Effector CD4-positive, alpha-beta T cell (primary cell): ENCODE measurements at places on chromosomes 13 and 19.

DNA sequence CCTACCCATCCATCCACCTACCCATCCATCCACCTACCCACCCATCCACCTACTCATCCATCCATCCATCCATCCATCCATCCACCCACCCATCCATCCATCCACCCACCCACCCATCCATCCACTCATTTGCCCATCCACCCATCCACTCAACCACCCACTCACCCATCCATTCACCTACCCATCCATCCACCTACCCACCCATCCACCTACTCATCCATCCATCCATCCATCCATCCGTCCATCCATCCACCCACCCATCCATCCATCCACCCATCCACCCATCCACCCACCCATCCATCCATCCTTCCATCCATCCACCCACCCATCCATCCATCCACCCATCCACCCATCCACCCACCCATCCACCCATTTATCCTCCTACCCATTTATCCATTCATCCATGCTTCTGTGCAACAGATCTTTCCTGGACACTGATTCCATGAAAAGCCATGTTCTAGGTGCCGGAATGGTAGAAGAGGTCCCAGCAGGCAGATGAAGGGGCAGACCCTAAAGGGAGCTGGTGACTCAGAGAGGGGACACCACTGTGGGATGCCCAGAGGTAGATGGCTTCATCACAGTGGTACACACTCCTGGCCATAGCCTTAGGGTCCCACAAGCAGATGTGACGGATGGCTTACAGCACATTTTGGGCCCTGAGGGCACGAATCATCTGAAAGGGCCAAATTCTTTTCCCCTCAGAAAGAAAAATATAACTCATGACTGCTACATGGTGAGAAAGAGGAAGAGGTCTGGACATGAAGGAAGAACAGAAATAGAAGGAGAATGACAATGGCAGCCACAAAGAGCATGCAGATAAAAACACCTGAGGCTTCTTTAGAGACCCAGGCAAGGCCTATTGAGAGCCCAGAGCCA lies 76.0 kb downstream of the KCTD15 start:
- DNase-seq = no peak

DNA sequence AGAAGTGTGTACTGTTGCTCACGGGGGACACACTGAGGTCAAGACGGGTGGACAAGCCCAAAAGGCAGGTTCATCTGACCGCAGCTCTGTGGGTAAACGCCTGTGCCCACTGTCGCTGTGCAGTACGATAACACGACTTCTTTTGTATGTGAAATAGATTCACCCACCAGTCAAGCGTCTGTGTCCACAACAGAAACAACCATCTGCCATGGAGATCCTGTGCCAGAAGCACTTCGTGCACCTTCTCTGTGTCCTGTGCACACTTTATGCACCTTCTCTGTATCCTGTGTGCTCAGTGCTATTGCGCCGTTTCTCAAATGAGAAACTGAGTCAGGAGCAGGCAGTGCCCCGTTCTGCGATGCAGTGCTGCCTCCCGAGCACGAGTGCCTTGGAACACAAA lies 138.9 kb downstream of the ATP11A start:
- no peak for DNase-seq

- no peak for DNase-seq
Measured at GRCh38 chr13:31755803-31756212, 16.5 kb downstream of the RXFP2 start.

GRCh38 chr13:26919311-26919710 lies 158.7 kb upstream of the GPR12 start:
- DNase-seq = no peak

GRCh38 chr19:6861683-6862286 lies 25.6 kb upstream of the ADGRE1 start:
- no peak for DNase-seq

GRCh38 chr13:93023929-93024328 lies 202.7 kb upstream of the GPC6 start:
- no peak for DNase-seq

GRCh38 chr19:41720103-41720502 lies 11.7 kb downstream of the CEACAM5 start:
- no peak for DNase-seq

- DNase-seq = no peak
Measured at GRCh38 chr13:73417012-73417615, 358.3 kb downstream of the KLF5 start.

DNA sequence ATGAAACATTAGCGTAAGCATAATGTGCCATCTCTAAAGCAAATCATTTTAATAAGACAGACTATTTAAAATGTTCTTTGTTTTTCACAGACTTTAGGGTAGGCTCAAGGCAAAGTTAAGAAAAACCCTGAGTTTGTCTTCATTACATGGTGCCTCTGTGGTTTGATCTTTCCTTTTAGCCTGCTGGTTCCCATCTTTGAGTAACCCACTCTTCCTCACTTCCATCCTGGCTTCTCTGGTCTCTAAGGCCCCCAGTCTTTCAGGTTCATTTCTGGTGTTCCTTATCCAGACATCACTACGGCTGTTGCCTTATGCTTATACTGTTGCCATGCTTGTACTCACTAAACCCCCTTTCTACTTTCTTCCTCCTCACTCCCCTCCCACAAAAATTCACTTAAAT lies 38.4 kb downstream of the DACH1 start:
- no peak for DNase-seq

DNA sequence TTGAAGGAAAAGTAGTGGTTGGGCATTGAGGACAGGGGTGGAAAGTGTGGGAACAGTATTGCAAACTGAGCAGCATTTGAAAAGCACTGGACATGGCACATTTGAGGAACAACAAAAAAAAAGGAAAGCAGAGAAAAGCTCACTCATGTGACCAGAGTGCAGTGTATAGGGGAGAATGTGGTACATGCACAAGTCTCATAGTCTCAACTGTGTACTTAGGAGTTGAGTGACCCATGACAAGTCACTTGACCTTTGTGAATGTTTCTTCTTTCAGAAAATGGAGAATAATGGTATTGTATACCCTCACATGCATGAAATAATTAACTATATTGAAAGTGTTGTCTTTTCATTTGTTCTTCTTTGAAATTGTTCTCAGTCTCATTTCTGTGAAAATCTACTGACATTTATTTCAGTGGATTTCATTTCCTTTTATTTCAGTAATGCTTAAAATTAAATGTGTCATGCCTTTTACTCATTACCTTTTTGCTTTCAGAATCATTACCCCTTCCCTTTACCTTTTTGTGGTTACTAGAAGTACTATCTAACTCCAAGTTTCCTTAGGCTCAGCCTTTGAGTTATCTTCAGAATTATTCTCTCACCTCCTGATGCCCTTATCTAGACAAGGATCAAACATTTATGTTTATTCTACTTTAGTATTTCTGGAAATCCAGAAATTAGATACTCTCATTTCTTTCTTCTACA lies 79.1 kb upstream of the MLNR start:
- no peak for DNase-seq

GRCh38 chr13:69683921-69684686 lies 423.5 kb upstream of the ATXN8OS start:
- no peak for DNase-seq

DNA sequence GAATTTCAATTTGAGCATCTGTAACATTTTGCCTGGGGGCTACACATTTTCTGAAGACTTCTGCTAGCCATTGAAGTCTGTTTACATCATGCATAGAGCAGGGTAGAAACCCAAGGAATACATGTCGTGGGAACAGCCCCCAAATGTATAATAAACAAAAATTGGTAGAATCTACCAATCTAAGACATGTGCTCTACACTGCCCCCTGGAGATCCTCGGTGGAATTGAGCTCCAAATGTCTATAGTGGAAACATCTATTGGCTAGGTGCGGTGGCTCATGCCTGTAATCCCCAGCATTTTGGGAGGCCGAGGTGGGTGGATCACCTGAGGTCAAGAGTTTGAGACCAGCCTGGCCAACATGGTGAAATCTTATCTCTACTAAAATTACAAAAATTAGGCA lies 57.3 kb downstream of the MBD3L2B start:
- peak; percentile 8 for DNase-seq

- DNase-seq = no peak
Measured at GRCh38 chr19:33098055-33098534, 17.1 kb downstream of the GPATCH1 start.

- DNase-seq = no peak
Measured at GRCh38 chr13:33310245-33311038, 24.9 kb upstream of the STARD13 start.

DNA sequence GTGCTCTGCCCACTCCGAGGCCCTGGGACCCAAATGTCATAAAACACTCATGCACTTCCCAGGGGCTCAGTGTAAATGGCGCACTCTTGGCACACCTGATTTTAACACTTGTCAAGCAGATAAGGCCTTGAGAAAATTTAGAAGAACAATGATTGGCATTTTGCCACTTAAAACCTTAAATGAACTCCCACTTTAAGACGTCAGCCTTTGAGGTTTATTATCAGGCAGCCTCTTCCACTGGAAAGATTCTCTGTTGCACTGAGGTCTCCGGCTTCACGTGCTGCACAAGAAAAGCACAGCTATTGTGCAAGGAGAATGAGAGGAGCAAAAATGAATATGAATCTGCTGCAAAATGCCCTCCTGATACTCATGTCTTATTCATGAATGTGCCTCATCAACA lies 38.5 kb upstream of the ATP11A start:
- no peak for DNase-seq

DNA sequence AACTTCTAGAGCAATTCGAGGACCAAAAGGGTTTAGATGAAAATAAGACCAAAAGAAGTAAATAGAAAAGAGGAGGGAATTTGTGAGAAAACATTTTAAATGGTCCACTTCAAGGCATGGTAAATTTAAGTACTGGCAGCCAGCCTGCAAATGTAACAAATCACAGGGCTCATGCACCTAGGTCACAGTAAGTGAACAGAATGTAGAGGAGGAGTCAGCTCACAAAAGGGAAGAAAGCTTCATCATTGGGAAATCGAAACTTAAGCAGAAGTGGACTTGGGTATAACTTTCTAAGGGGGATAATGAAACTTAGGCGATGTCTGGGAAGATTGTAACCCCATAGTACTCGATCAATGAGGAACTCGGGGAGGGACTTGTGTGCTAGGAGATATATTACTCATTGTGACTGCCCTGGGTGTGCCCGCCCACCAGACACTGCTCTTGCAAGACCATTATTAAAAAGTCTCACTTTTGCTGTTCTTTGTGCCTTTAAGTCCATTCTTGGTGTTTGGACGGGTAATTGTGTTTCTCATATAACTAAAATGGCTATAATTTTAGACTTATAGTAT lies 1053.6 kb upstream of the MIR17HG start:
- DNase-seq = no peak

GRCh38 chr13:111584101-111584672 lies 263.7 kb downstream of the TEX29 start:
- DNase-seq = no peak

GRCh38 chr19:5612891-5613865 lies 9.4 kb downstream of the SAFB2 start:
- DNase-seq = no peak

GRCh38 chr13:105587786-105588185 lies 947.7 kb downstream of the EFNB2 start:
- DNase-seq = no peak

DNA sequence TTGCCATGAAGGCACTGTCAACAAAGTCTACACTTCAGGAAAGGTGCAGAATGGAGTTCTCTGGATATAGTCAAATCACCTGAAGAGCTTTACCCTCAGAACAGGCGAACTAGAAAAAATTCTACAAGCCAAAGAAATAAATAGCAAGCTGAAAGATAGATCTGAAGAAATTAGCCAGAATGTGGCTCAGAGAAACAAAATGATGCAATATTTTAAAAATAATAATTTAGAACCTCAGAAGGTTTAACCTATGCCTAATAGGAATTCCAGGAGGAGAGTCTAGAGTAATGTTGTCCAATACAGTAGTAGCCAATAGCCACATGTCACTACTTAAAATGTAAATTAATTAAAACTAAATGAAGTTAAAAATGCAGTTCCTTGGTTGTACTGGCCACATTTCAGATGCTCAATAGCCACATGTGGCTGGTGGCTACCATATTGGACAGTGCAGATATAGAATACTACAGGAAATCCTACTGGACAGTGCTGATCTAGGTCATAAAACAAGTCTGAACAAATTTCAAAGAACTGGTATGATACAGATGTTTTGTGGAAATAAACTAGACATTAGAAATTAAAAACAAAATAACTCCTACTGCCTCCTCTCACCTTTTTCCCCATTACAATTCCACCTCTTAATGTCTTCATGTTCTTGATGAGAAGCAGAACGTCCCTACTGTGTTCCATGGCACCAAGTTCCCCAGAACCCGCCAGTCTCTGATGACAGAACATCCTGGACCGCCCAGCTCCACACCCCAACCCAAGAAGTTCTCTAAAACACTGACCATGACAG lies 679 bp upstream of the CDADC1 start:
- DNase-seq = no peak

GRCh38 chr19:4477034-4477801 lies 5.1 kb downstream of the HDGFL2 start:
- DNase-seq = no peak

GRCh38 chr13:88456151-88456550 lies 785.0 kb downstream of the SLITRK5 start:
- DNase-seq = no peak

DNA sequence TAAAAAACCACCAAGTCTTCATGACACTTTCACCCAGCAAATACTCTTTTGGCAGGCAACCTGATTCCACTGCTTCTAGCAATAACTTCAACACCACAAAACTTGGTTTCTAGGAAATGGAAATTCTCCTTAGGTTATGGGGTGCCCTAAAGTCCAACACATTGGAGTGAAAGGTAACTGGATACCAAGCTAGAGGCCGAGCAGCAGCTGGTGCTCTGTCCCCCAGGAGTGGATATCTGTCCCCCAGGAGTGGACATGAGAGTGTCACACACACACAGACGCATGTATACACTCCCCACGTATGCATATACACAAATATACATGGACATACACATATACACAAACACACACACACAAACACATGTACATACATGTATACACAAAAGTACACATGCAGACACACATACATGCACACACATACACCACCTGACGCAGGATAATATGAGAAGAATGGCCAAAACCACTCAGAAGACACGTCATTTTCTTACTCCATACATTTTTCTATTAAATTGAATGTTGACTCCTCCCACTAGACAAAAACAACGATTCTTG lies 50.8 kb downstream of the RFX2 start:
- no peak for DNase-seq
